ENCODE measurements at places on chromosomes 6 and 20.

GRCh38 chr6:141618180-141618581, 514.5 kb upstream of the GJE1 start:
- DNase-seq, result no peak

DNA sequence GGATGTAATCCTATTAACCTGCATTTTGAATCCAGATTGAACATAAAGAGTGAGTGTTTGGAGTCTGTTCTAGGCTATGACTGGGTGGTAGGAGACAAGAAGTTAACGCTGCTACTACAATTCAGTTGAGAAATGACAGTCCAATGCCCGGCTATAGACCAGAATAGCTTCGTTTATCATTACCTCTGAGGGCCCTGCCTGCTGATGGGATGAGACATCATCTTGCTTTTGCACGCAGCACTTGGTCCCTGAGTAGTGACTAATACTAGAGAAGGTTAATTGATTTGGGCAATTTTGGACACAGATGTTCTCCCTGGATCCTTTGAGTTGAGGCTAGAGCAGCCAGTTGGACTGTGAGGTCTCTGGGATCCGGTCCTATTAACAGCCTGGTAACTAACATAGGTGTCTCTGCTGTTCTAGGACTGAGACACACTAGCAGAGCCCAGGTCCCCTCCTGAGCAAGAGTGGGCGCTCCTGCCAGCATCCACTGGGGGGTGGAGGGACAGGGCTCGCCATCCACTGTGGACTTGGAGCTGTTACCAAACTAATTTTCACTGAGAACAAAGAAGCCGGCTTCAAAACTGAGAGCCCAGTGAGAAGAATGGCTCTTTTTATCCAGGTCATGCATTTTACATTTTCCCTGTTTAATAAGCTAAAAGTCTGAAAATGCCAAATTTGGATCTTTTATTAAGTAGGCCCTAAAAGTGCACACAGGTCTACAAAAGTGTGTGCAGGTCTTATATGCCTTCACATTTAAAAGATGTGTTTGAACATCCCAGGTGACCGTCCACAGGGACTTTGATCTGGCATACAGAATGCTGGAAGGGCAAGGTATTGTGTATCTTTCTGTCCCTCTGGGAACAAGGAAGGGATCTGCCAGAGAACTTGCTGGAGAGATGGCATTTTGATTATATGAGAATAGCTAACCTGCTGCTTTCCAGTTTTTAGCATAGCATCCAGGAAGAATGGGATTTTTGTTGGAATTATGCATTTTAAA, 212.5 kb downstream of the CDH4 start:
- DNase-seq, result no peak

DNA sequence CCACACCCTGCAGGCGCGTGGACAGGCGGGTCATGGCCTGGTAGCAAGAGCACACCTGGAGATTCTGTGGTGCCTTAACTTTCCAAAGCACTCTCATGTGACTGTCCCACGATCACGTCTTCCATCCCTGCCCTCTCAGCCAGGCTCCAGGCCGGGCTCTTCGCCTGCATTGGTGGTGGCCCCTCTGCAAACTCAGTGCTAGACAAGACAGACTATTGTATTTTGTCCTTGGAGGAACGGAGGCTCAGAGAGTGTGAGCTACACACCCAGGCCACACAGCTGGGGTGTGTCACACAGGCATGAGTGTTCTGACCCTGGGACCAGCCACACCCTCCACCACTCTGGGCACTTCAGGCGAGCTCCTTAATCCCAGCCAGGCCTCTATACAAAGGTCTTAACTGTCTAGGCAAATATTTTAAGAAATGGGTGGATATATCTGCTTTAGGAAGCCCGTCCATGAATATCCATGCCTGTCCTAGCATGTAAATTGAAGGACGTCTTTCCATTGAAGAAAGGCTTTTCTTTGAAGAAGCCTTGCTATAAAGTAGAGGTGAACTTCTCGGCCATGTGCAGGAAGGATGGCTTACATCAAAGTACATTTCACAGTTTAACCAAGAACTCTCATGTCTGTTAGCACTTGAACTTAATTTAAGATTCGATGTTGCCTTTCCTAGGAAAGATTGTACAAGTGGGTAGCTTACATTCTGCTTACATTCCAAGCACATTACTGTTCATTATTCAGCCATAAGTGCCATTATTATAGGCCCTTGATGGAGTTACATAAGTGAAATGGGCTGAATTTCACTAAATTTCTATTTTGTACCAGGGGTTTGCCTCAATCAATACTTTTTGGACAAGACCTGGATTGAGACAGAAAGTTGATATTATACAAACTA, 263.9 kb downstream of the DLL1 start:
- no peak for DNase-seq

GRCh38 chr6:57226221-57226620, 4.1 kb upstream of the RAB23 start:
- DNase-seq, result no peak

- no peak for DNase-seq
Measured at GRCh38 chr6:5214570-5215052, 46.1 kb downstream of the LYRM4 start.

- peak; percentile 27 for DNase-seq
Measured at GRCh38 chr20:16761305-16761829, 13.2 kb downstream of the OTOR start.

GRCh38 chr6:53921639-53922038, 126.8 kb downstream of the LRRC1 start:
- DNase-seq, result no peak

- no peak for DNase-seq
Measured at GRCh38 chr6:97040355-97040860, 115.9 kb downstream of the KLHL32 start.

DNA sequence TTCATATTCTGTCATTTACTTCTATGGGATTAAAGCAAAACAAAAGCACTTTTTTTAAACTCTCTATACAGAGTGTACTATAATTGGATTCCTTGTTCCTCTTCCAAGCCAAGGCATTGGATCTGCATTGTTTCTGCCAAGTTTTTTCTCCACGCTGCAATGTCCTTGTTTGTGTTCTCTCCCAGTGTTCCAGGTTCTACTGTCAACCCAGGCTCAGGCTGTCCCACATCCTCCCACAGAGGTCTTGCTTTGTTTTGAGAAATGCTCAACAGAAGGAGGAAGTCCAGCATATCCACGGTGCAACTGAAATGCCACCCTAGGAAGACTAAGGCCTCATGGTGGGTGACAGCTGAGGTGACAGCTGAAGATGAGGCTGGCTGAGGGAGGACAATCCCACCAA, 287.1 kb upstream of the PRDM1 start:
- DNase-seq, result no peak

GRCh38 chr6:105759946-105760345, 326.2 kb upstream of the PRDM1 start:
- peak; percentile 28 for DNase-seq

DNA sequence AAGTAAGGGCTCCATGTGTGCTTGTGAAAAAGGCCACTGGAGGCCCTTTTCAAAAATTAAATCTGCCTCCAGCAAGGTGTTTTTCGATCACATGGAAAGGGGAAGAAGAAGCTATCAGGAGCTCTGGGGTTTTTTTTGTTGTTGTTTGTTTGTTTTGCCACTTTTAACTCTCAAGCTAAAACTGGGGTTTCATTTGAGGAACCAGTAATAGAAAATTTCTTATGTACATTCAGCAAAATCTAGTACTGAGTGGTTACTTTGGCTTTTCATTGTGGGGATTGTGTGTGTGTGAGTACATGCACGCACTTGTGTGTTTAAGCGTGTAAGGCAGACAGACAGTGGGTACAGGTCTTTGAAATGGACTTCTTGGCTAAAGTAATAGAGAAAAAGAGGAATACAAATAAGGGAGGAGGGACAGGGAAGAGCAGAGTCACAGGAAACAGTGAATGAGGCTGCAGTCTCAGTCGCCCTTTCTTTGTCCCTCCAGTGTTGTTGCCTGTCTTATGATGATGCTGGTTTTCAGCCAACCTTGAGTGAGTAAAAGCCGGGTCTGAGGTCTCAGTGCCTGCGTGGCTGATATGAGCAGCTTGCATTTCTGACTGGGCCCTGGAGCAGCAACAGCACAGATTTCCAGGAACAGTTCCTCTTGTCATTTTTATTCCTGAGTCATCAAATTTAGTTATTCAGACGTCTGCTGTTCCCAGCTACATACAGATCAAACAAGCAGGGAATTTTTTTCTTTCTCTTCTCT, 26.2 kb downstream of the SLC16A10 start:
- DNase-seq, result no peak

GRCh38 chr6:113352029-113352801, 504.9 kb upstream of the MARCKS start:
- peak; percentile 96 for DNase-seq

- DNase-seq, result no peak
Measured at GRCh38 chr20:37841971-37842370, 61.0 kb upstream of the VSTM2L start.

GRCh38 chr6:129498950-129499842, 210.8 kb downstream of the ARHGAP18 start:
- DNase-seq, result peak; percentile 29

- DNase-seq, result no peak
Measured at GRCh38 chr6:96742702-96743101, 94.6 kb downstream of the GPR63 start.

DNA sequence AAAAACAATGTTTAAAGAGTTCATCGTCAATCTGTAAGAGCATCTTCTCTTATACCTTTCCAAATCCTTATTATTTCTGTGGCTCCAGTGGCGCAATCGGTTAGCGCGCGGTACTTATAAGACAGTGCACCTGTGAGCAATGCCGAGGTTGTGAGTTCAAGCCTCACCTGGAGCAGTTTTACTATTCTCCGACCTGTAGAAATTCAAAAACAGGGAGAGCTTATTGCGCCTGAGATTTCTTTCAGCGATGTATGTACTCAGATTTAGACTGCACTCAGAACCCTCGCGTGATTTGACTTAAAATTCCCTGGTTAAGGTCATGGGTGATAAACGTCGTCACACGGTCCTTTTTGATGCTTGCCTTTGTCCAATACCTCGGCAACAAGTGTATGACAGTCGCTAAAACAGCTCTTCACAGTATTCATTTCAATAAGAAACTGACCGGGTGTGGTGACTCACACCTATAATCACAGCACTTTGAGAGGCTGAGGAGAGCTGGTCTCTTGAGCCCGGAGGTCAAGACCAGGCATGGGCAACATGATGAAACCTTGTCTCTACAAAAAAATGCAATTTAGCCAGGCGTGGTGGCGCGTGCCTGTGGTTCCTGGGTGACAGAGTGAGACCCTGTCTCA, 11.9 kb downstream of the GPX5 start:
- no peak for DNase-seq

- no peak for DNase-seq
Measured at GRCh38 chr6:163702736-163703135, 288.2 kb downstream of the QKI start.

DNA sequence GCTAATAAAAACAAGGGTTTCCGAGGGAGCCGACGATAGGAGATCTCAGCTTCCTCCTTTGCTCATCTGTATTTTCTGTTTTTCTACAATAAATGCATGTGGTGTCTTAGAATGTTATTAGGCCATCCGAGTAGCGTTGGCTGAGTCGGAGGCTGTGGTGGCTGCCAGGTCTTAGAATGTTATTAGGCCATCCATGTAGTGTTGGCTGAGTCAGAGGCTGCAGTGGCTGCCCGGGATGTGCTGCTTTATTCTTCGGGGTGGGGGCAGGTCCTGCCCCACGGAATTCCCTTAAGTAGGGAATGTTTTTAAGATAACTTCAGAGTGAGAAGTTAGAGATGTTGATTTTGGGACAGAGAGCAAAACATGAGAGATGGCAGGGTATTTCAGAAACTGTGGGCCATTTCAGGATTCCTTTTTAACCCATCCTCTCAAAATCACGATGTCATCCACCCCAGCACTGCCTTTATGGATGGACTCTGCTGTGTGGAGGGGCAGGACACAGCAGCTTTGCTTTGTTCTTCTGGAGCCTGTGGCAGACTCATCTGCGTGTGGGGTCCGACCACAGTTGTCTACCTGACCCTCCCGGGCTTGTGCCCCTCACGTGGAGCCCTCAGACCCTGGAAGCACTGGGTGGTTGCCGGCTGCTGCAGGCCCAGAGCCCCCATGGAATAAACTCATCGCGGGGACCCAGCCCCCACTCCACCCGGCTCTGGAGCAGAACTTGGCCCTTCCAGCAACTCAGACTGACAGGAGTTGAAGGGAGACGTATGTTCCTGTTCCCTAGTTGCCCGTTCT, 20.4 kb downstream of the OSBPL2 start:
- DNase-seq, result peak; percentile 42

DNA sequence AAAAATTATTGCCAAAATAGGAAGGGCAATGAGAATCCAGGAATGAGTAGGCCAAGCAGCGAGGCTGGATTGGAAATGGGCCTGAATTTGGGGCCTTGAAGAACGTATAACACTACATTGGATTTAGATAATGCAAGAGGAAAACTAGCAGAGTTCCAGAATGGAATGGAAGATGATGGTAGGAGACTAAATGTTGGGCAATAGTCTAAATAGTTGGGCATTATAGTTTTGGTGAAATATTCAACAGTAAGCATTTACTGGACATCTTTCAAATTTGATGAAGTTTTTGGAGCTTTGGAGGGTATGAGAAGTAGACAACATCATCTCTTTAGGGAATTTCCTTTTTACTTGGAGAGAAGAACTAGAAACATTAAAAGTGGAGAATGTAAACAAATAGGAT, 3.4 kb upstream of the JARID2 start:
- DNase-seq, result no peak

GRCh38 chr6:28078836-28079235, 1.5 kb upstream of the ZNF165 start:
- DNase-seq, result no peak

GRCh38 chr6:24929242-24929641, 6.5 kb downstream of the RIPOR2 start:
- no peak for DNase-seq

DNA sequence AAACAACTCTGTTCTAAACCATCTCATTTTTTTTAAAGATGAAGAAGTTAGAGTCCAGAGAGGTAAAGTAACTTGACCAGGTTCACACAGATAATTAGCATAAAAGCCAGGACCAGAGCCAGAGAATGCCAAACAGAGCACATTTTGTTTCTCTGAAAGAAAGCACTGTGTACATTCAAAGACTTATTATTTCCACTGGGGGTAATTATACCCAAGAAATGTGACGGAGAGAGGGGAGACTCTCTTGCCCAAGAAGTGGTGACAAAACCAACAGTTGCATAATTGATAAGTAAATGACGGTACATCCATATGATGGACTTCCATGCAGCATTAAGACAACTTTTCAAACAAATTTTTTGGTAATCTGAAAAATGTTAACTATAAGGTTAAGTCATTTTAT, 111.6 kb downstream of the RTN4IP1 start:
- no peak for DNase-seq

DNA sequence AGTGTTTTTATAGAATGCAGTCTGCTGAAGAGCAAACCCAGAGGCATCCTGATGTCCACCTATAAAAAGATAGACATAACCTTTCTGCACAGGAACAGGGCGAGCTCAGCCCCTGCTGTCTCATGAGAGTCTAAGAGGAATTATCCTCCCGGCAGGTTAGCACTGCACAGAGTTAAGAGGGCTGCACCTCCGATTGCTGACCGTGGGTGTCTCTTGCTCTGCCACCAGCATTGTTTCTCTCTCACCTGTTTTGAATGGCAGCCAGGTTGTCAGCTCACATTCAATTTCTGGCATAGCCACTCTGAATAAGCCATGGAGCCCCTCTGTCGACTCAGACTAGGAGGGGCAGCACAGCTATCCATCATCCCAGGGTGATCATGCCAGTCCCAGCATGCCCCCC, 211.2 kb downstream of the PHACTR1 start:
- DNase-seq, result no peak

GRCh38 chr6:12804952-12805645, 88.5 kb downstream of the PHACTR1 start:
- DNase-seq, result no peak
